ENCODE measurements at places on chromosomes 3 and 15.

GRCh38 chr15:38707802-38708671 is 143.4 kb upstream of the RASGRP1 start:
- no peak for DNase-seq

DNA sequence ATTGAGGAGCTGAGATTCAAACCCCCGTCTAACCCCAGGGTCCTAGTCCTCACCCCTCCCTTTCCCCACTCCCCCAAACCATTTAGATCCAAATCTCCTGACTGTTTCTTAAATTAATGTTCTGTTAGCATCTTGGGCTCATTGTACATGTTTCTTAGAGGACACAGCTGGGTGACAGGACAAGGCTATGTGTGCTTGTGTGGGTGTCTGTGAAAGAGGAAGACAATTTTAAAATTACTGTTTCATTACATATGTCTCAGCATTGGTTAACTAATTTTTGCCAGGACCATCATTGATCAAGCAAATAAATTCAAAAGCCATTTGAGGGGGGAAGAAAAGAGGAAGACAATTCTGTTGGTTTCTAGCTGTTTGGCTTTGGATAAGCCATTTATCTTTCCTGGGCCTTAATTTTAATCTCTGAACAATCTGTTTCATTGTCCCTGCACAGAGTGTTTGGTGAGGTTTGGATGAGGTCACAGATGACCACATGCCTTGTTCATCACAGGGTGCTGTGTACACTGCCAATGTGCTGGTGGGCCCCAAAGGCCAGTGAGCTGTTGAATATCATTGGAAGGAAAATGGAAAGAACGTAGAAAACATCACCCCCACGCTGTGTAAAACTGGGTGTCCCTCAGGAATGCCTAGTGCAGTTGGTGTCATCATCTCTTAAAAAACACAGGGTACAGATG is 51.9 kb downstream of the RPLP1 start:
- no peak for DNase-seq

DNA sequence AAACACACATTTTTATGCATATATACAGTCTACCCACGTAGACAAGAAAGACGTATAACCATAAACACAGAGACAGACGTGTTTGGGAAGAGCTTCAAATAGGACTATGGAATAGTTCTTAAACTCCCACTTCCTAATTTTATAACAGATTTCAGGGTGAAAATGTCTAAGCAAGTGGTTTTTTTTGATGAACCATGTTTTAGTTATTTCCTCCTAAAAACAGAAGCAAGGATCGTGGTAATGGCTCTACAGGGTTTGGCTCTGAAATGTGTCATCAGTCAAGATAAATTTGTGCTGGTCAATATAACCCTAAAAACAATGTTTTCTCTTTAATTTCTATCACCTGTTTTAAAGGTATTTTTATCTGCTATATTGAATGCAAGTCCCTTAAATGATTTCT is 58.2 kb downstream of the FMN1 start:
- DNase-seq: no peak

- DNase-seq: no peak
Measured at GRCh38 chr3:4343258-4343657, 40.1 kb downstream of the SETMAR start.

DNA sequence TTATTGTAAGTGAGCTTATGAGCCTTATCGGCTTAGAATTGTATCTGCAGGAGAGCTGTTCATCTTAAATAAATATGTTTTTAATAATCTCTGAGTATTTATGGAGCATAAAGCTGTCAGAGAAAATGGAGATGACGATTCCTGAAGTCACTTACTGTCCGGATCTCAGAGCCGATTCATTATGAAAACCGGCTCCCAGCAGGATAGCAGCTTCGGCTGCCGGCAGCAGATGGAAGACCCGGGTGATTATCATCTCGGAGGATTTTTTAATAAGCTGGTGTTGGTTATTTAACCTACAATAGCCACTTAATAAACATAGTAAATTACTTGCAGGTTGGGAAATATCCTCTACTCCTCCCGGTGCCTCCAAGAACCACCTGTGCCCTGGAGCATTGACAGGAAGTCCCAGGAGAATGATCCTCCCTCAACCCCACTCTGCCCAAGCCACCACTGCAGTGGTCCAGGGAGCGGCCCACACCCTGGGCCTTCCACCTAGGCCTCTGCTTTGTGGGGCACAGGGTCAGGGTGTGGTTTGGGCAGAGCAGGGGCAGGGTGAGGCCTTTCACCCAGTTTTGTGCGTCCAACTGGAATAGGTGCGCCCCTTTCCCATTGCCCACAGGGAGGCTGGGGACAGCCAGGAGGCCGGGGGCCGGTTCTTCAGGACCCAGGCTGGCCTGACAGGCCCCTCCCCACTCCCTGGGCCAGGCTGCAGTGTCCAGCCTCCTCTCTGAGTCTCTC is 42.2 kb upstream of the PRR23E start:
- no peak for DNase-seq

- peak; percentile 54 for DNase-seq
Measured at GRCh38 chr3:194472290-194472920, 14.4 kb downstream of the ATP13A3 start.

GRCh38 chr3:139074565-139075115 is 29.9 kb upstream of the PRR23C start:
- DNase-seq: no peak

DNA sequence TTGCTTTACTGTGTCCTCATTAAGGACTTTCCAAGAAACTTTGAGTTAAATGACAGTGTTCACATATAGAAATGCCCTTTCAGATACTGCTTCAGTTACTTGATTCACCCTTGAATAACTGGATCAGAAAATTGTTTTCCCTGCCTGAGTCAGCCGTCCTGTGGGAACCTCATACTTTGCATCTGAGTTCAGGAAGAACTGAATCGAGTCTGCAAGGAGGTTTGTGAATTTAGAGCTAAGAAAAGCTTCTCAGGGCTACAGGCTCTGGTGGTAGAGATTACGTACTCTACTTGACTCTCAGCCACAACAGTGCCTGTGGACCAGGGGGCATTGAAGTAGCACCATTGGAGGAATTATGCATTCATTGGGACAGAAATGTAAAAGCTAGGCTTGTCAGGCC is 252.4 kb upstream of the C2CD4B start:
- no peak for DNase-seq

DNA sequence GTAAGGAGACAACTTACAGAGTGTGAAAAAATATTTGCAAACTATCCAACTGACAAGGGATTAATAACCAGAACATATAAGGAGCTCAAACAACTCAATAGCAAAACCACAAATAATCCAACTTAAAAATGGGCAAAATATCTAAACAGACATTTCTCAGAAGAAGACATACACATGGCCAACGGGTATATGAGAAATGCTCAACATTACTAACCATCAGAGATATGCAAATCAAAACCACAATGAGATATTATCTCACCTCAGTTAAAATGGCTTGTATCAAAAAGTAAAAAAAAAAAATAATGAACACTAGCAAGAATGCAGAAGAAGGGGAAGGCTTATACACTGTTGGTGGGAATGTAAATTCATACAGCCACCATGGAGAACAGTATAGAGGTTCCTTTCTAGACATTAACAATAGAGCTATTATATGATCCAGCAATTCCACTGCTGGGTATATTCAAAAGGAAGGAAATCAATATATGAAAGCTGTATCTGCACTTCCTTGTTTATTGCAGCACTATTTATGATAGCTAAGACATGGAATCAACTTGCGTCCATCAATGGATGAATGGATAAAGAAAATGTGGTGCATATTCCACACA is 998.6 kb downstream of the NAALADL2 start:
- DNase-seq: no peak

- DNase-seq: no peak
Measured at GRCh38 chr15:33179874-33180273, 14.6 kb downstream of the FMN1 start.

GRCh38 chr15:73650416-73651126 is 17.4 kb upstream of the NPTN start:
- no peak for DNase-seq

GRCh38 chr15:29410338-29410737 is 140.7 kb upstream of the NSMCE3 start:
- no peak for DNase-seq

GRCh38 chr15:62874959-62875625 is 167.5 kb upstream of the TPM1 start:
- no peak for DNase-seq

DNA sequence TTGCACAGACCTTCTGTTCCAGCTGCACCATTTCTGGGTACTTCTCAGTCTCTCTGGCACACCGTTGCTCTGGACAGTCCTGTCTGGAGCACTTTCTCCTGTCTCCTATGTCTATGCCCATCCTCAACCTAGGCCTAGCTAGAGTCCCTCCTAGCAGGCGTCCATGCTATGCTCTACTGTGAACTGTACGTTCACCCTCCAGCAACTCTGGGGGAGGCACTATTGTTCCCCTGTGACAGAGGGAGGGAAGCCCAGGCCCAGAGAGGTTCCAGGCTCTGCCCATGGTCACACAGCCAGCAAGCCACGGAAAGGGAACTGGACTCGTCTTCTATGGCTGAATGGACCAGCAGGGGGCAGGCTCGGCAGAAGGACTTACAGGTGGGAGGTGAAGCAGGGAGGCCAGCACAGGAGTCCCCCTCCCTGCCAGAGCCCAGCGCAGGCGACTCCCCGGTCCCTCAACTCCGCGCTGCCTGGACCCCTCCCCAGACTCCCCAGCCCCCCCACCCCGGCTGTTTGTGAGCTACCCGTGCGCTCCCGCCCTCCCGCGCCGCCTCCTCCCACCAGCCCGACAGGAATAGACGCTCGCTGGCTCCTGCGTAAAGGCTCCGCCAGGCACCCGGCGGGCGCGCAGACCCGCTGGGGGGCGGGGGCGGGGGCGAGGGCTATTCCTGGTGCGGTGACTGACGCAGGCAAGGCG is 1.7 kb upstream of the LINGO1 start:
- no peak for DNase-seq

DNA sequence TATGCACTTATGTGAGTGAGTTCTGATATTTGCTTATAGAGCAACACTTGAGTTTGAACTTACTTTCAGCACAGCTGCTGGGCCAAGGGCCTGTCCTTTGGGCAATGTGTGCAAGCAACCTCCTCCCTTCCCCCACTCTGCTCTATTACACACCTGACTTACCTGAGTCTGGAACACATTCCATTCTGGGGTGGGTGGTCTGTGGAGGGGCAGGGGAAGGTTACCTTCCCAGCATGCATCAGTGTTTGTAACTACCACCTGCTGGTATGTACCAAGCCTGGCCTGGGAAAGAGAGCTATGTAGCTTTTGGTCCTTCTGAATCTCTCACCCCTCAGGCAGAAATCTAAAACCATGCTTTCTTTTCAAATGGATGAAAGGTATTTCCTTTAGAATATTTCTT is 103.0 kb downstream of the ISL2 start:
- no peak for DNase-seq

DNA sequence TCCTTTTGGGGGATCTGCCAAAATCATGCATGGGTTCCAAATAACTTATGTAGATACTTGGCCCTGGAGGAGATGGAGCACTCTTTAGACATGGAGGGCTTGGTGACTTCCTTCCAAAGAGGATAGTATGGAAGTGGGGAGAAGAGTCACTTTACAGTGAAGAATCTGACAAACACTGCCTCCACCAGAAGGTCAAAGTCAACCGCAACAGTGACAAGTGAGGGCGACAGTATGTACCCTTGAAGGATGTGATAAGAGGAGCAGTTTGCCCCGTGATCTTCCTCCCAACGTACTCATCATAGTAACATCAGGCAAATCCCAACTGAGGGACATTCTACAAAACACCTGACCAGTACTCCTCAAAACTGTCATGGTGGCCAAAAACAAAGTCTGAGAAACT is 62.0 kb downstream of the LMCD1 start:
- no peak for DNase-seq

- DNase-seq: peak; percentile 21
Measured at GRCh38 chr3:135966271-135966961, 888 bp downstream of the PPP2R3A start.

DNA sequence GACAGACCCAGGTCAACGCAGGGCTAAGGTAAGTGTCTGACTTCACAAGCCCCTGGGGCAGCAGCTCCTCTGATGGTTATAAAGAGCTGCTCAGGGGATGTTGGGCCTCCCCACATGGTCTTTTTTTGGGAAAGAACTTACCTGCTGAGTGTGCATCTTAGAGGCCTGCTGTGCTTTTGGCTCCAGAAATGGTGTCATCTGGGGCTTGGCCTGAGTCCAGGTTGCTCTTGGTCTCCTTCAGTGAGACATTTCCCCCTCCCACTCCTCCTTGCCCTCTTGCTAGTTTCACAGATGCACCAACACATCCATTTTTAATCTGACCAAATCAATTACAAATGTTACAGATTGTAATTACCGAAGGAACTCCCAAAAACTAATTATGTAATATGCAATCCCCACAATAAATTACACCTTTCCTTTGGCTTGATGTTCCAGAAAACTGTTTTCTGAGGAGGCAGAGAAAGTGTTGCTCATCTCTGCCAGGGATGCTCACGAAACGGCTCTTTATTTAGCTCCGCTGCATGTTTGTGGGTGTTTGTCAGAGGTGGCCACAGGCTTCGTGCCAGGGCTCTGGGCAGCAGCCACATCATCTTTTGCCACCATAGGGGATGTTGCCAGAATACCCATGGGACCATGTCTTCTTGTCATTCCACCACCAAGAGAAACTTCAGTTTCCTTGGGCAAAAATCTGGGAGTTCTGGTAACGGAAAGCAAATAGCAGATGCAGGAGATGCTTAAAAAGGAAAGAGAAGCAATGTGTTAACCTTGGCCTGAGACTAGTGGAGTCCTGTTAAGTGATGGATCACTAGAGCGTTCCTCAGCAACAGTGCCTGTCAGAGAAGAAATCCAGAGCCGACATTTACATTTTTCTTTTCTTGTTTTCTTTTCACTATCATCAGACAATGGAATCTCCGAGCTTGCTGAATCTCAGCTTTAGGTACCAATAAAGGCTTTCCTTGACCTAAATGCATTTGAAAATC is 799.9 kb downstream of the AGBL1 start:
- no peak for DNase-seq

- no peak for DNase-seq
Measured at GRCh38 chr3:57974796-57975388, 33.3 kb upstream of the FLNB start.

- peak; percentile 4 for DNase-seq
Measured at GRCh38 chr3:51942603-51943450, 664 bp downstream of the PARP3 start.

- DNase-seq: no peak
Measured at GRCh38 chr3:124168271-124168670, 176.3 kb upstream of the ROPN1 start.

GRCh38 chr15:38991701-38992100 is 427.1 kb upstream of the RASGRP1 start:
- DNase-seq: no peak

- no peak for DNase-seq
Measured at GRCh38 chr3:144470666-144471065, 499.0 kb downstream of the DIPK2A start.

- no peak for DNase-seq
Measured at GRCh38 chr3:195179776-195180489, 91.0 kb downstream of the XXYLT1 start.

GRCh38 chr3:66133853-66134445 is 86.9 kb upstream of the SLC25A26 start:
- DNase-seq: no peak

DNA sequence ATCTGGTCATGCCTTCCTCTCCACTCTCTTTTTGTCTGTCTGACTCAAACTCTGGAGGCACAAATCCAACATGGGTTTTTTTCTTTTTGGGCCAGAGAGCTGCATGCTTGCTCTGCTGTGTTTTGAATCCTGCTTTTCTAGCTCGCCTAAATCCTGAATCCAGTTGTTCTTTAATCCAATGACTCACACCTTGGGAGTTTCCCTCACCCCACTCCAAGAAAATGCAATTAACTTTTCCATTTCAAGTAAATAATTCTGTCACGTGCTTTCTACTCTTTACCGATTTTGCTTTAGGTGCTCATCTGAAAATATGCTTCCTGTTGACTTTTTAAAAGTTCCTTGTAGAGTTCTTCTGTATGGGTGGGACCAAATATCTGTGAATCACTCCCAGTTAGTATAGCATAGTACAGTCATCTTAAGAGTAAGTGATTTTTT is 47.6 kb downstream of the SLMAP start:
- no peak for DNase-seq

All from DMS79 treated with DMSO at 0.1 percent for 48 hours (cell line).